ENCODE measurements at places on chromosomes 7 and 10.

DNA sequence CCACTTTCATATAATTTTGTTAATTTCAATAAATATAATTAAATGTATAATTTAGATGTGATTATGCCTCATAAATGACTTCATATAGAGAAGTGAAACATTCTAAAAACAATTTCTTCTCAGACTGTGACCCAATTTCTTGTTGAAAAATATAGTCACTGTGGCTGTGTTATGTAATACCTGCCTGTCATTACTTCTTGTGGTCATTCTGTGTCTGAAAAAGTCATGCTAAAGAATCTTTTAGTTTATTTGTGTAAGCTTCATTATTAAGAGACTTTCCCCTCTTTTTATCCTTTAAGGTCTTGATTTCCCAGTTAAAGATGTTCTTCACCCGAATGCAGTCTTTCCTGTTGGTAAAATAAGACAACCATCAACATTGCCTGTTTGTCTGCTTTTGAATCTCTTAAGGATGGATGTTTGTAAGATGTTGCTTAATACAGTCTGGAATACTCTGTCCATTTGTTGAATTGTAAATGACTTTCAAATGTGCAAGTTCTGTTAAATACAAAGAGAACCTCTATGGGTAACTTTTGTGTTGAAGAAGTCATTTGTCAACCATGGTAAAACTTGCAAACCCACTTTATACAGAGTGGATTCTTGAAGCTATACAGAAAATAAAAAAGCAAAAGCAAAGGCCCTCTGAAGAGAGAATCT, 16.0 kb downstream of the KAT6B start:
- no peak for DNase-seq

DNA sequence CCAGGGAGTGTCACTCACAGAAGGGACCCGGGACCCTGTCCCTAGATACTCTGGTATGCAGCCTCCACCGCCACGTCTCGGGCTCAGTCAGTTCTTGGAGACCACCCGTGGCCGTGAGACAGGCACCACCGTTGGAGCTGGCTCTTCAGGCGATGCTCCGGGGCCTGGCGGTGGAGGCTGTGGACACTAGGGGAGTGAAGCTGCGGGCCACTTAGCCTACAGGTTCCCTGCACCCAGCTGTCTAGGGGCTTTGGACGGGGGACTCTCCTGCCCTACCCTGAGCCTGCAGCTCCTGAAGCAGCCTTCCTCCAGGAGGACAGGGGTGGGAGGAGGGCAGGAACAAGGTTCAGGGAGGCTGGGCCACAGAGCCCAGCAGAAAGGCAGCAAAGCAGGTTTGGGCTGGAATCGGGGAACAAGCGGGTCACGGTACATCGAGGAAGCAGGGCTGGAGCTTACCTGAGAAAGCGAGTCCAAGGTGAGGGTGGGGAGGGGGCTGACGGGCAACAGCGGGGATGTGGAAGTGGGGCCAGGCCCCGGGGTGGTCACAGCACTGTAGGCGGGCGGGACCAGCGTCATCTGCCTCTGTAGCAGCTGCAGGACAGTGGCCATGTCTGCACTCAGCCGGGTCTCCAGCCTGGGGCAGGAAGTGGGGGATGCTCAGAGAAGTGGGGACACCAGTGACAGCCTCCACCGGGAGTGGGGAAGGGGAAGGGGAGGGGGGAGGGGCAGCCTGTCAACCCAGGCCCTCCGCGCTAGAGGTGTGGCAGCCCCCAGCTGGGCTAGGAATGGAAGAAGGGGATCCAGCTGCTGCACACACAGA, 31.5 kb downstream of the KCNH2 start:
- no peak for DNase-seq

GRCh38 chr7:101804088-101804963, 13.1 kb upstream of the CUX1 start:
- no peak for DNase-seq

DNA sequence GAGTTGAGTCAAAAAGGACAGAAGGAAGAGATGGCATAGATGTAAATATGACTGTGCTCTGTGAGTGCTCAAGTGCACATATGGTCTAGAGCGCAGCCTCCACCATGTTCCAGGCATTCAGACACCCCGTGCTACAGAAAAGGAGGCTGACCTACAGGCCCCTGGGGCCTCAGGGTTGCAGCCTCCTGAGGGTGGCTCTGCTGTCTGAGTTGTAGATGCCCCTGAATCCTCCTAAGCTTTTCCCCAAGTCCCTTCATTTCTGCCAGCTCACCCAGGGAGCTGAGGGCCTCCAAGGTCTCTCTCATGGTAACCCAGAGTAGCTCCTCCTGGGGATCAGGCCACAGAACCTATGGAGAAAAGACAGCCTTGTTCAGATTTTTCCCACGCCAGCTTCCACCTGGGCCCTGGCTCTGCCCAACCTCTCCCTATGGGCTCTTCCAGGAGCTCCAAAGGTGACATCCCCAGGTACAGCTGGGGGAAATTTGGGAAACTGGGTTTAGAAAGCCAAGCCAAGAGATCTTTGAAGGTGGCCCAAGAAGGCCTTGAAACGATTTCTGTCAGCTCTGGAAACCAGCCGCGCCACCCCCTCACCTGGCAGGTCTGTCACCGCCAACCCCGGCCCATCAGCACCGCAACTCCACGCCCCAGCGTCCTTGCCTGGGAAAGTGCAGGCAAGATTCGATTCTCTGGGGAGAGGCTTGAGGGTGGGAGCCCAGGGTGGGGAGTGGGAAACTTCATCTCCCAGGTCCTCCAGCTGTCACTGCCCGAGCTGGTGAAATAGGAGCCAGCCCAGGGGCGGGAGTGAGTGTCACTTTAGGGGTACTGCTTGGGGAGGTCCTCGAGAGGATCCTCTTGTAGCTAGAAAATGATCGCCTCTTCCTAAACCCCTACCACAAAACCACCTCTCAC, 2.4 kb downstream of the ZNF467 start:
- DNase-seq = no peak

DNA sequence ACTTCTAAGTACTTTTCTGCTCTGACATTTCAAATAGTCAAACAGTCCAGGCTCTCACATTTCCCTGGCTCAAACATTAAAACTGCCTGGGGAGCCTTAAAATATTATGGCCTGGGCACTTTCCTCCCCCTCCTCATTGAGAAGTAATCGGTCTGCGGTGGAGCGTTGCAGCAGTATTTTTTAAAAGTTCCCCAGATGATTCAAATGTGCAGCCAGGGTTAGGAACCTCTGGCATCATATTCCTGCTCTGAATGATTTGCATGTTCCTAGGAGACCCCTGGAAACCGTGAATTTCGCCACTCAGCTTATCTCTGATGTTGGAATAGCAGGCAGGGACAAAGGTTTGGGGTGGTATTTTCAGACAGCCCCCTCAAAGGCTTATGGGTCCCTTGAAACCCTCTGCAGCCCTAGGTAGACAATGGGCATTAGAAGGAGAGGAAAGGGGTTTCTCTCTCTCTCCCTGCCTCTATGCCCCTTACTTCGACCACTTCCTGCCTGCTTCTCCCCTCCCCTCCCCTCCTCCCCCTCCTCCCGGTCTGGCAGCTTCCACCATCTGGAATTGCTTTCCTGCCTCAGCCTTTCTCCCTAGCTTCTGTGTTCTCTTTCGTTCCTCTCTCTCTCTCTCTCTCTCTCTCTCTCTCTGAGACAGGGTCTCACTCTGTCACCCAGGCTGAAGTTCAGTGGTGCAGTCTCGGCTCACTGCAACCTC, 622.2 kb downstream of the GALNT17 start:
- no peak for DNase-seq
